Gastroesophageal sphincter (tissue), 4 donors: ENCODE measurements at places on chromosomes 11 and 22. TPM values are rescaled to one million over a fixed set of nuclear protein-coding genes. Genes with fewer than 3 reads are reported as not detected.

- no peaks in the 10 kb centered on the region for H3K4me1 ChIP-seq
- H3K27me3 ChIP-seq = no peaks in the 10 kb centered on the region
- no peaks in the 10 kb centered on the region for H3K36me3 ChIP-seq
- no peak overlapping the region for H3K27ac ChIP-seq
These were observed 4.0 kb downstream of the UCP2 start for GRCh38 chr11:73978576-73979086.

GRCh38 chr11:7609521-7609920, 63.8 kb downstream of the CYB5R2 start:
- no peak overlapping the region for H3K27ac ChIP-seq
- H3K4me1 ChIP-seq = no peaks in the 10 kb centered on the region
- H3K27me3 ChIP-seq = no peaks in the 10 kb centered on the region
- ATAC-seq = no peak

The TBCEL gene
- total RNA-seq = 25.7 TPM

The VWCE gene
- 0.78 TPM for total RNA-seq

DNA sequence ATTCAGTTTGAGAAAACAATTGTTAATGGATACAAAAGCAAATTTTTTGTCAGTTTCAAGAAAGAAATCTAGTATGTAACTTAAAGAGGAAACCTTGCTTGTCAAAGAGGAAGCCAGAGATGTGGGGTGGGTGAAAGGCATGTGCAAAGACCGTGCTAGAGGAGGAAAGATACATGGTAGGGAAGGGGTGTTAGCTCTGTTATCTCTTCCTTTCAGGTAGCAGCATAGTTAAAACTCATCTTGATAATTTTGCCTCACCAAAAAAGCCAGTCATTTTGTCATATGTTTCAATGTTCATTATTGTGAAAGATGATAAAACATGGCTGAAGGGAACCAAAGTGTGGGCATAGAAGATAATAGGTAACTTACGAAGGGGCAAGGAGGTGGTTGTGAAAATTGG, 2.6 kb upstream of the MS4A2 start:
- no peak for ATAC-seq
- no peaks in the 10 kb centered on the region for H3K36me3 ChIP-seq
- H3K27me3 ChIP-seq = no peaks in the 10 kb centered on the region
- H3K4me3 ChIP-seq = no peak overlapping the region
- H3K27ac ChIP-seq = no peak overlapping the region
- H3K4me1 ChIP-seq = no peaks in the 10 kb centered on the region

GRCh38 chr11:55942785-55943392, 6.7 kb upstream of the OR5I1 start:
- H3K27ac ChIP-seq = no peak overlapping the region
- no peaks in the 10 kb centered on the region for H3K36me3 ChIP-seq
- no peaks in the 10 kb centered on the region for H3K27me3 ChIP-seq
- H3K4me1 ChIP-seq = no peaks in the 10 kb centered on the region
- no peak overlapping the region for H3K4me3 ChIP-seq

The TUT1 gene
- 8.2 TPM for total RNA-seq

- no peak overlapping the region for H3K27ac ChIP-seq
- ATAC-seq = no peak
- no peak overlapping the region for H3K4me3 ChIP-seq
- H3K4me1 ChIP-seq = no peaks in the 10 kb centered on the region
- no peaks in the 10 kb centered on the region for H3K27me3 ChIP-seq
These were observed 21.0 kb downstream of the PARVB start for GRCh38 chr22:44045145-44045544.

The TBC1D22A gene
- 22.2 TPM for total RNA-seq

DNA sequence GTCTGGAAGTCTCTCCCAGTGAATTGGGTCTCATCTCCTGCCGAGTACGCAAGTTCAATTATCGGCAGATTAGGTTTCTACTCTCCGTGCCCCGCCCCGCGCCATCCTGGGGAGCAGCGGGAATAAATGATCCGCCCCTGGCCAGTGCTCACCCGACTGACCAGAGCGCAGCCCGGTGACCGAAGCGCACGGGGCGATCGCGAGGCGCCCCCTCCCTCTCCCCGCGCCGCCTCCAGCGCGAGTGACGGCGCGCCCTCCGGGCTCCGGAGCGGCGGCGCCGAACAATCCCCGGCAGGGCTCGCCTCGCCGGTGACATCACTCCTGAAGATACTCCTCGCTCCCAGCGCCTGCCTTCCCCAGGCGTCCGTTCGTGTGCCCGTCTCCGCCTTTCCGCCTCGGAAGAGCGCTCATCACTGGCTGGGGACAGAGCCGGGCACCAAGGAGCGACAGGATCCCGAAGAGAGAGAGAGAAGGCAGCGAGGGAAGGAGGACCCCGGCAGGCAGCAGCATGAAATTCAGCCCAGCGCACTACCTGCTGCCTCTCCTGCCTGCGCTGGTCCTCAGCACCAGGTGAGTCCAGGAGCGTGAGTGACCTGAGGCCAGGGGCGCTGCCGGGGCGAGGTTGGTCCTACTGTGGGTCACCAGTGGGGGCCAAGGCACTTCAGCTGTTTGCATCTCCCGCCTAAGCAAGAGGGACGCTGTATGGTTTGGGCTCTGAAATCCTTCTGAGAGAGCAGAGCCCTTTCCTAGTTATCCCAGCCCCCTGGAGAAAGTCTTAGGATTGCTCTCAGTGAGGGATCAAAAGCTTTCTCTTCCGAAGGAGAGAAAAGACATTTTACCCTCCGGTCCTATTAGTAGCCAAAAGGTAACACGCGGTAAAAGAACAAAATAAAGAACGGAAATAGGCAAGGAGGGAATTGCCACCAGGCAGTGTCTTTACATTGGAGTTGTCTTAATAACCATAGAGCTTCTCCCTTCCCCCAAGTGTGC, at the start of gene LUZP2:
Gene LUZP2 (plus strand): TSS at position 318 of the 990 bp plus-strand sequence.
- H3K4me3 ChIP-seq = peak within 1 kb of the TSS; percentile 44
- H3K36me3 ChIP-seq = no peaks in the 10 kb centered on the region
- ATAC-seq = peak; percentile 50
- peaks cover 27% of the 10 kb centered on the region for H3K27me3 ChIP-seq
- no peak within 1 kb of the TSS for H3K27ac ChIP-seq
- H3K4me1 ChIP-seq = no peaks in the 10 kb centered on the region

DNA sequence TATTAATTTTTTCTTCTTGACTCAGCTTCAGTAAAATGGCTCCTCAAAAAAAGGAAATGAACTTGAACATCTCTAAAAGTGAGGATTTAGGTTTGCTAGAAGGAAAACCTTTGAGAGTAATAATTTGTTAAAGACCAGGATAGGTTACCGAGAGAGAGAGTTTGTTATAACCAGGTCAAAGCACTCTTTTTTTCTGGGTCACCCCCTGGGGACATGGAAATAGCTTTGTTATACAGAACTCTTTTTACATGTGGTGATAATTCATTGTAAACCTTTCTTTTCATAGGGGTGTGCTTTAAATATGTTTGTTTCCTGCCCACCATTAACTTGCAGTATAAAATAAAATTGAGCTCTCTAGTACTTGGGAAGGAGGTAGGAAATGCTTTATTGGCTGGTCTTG, 47.7 kb downstream of the DNAJC24 start:
- H3K4me3 ChIP-seq = no peak overlapping the region
- H3K27ac ChIP-seq = no peak overlapping the region
- no peaks in the 10 kb centered on the region for H3K4me1 ChIP-seq
- ATAC-seq = no peak
- no peaks in the 10 kb centered on the region for H3K27me3 ChIP-seq

DNA sequence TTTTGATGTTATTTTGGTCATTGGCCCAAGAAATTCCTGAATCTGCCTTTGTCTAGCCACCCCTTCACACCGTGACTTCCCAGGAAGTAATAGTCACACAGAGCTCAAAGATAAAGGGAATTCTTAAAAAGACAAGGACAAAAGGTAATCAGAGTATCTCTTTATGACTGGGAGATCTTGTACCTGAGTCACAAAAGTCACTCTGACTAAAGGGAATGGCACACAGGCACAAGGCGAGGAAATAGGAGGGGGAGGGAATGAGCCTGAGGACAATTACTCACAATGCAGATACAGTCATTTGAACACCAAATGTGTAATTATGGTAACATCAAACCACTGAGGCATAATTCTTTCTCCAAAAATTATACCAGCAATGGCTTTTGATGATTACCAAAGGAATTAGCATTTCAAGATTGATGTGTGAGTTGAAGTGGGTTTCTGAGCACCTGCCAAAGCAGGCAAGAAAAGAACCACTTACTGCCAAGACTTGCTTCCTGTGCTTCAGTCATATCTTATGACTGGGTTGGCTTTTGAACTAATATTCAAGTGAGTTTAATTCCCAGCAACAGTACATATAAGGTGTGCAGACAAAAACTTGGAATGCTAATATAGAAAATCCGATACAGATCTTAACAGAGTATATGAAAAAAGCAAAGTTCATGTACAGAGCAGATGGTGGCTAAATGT, 856.4 kb downstream of the LRRC4C start:
- ATAC-seq = no peak
- no peak overlapping the region for H3K27ac ChIP-seq
- no peaks in the 10 kb centered on the region for H3K4me1 ChIP-seq
- H3K36me3 ChIP-seq = no peaks in the 10 kb centered on the region
- H3K27me3 ChIP-seq = no peaks in the 10 kb centered on the region
- no peak overlapping the region for H3K4me3 ChIP-seq

The MS4A6E gene
- not detected for total RNA-seq

DNA sequence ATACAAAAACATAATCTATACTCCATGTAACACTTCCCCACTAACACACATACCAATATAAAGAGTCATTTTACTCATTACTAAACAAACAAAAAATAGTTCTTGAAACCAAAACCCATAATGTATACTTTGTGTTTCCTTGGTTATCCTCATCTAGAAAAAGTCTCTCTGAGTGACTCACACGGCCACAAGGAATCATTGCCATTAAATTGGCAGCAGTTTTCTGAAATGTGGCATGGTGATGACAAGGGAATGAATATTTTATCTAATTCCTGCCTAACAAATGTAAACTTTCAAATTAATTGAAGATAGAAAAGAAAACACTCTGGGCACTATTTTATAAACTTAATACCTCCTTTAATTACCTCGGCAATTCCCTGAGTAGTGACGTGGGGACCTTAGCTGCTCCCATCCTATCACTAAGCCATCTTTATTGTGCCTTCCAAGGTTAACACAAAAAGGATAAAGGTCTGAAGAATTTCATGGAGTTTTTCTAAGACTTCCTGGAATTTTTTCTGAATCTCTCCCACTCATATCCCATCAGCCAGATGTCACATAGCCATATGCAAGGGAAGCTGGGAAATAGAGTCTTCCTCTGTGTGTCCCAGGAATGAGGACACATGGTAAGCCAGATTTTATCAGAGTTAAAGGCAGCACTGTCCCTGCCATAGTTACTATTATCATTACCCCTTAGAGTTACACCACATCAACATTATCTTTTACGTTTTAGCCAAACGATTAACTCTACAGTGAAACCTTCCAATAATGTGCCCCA, 857.2 kb upstream of the TENM4 start:
- no peaks in the 10 kb centered on the region for H3K27me3 ChIP-seq
- no peak for ATAC-seq
- H3K4me1 ChIP-seq = no peaks in the 10 kb centered on the region
- H3K4me3 ChIP-seq = no peak overlapping the region
